ENCODE measurements at places on chromosomes 7 and 10. TPM values are rescaled to one million over a fixed set of nuclear protein-coding genes. Genes with fewer than 3 reads are reported as not detected.

DNA sequence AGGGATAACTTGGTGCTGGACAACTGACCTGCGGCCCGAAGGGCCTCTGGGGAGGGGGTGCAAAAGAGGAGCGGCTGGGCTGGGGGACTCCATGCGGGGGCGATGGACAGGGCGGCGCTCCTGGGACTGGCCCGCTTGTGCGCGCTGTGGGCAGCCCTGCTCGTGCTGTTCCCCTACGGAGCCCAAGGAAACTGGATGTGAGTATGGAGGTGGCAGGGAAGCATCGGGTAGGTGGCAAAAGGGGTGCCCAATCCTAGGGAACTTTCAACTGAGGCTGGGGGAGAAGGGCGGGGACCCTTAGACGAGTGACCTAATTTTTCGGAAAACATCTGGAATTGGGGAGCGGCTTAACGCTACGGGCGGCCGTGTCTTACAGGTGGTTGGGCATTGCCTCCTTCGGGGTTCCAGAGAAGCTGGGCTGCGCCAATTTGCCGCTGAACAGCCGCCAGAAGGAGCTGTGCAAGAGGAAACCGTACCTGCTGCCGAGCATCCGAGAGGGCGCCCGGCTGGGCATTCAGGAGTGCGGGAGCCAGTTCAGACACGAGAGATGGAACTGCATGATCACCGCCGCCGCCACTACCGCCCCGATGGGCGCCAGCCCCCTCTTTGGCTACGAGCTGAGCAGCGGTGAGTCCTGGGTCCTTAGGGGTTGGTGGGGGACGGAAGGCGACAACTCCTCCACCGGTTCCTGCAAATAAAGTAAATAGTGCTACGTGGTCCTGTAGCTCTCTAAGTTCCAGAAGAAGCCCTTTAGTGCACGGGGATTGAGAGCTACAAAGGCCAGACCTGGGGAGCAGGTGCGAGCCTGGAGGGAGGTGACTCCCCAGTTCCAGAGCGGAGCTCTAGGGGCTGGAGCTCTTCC is 622 bp downstream of the WNT16 start:
- DNase-seq: no peak

GRCh38 chr10:63375458-63375857 is 90.3 kb downstream of the JMJD1C start:
- no peak for DNase-seq

- DNase-seq: no peak
Observed at GRCh38 chr7:110347081-110347480, 743.8 kb upstream of the LRRN3 start.

DNA sequence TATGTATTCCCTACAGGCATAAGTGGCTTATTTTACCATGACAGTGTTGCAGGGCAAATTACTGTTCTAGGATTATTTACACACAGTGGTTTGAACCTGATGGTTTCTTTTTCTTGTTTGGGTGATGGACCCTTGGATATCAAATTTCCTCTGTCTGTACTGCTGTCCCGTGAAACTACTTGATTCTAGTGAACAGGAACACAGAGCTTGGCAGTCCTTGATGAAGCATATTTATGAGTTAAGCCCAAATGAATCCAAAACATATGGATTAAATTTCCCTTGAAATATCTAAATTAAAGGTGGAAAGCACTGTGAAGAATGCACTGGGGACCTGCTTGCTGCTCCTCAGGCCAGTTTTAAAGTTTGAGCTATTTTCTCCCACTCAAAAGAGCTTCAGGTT is 635.3 kb downstream of the INHBA start:
- DNase-seq: no peak

DNA sequence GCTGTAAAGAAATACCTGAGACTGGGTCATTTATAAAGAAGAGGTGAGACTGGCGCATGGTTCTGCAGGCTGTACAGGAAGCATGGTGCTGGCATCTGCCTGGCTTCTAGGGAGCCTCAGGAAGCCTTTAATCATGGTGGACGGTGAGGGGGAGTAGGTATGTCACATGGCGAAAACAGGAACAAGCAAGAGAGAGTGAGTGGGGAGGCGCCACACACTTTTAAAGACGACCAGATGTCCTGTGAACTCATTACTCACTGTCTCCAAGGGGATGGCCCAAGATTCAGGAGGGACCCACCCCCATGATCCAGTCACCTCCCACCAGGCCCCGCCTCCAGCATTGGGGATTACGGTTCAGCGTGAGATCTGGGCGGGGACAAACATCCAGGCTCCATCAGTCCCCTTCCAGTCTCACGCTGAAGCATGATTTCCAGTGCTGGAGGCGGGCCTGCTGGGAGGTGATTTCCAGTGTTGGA is 3.2 kb downstream of the ZNF316 start:
- DNase-seq: no peak

GRCh38 chr7:146554556-146554955 is 438.0 kb downstream of the CNTNAP2 start:
- DNase-seq: no peak

GRCh38 chr7:23966941-23967340 is 256.9 kb downstream of the STK31 start:
- DNase-seq: no peak

Gene ASAH2
- 2.0 TPM for total RNA-seq

Gene KNDC1
- 0.16 TPM for total RNA-seq
